ENCODE measurements at places on chromosomes 7 and 10. TPM values are rescaled to one million over a fixed set of nuclear protein-coding genes. Genes with fewer than 3 reads are reported as not detected.

Gene CALHM3
- 0.30 TPM for total RNA-seq

Gene TACR2
- total RNA-seq: 1.9 TPM

Gene MNX1
- 0.22 TPM for total RNA-seq

Gene CALHM1
- total RNA-seq: 0.61 TPM

Gene ZNF239
- 4.7 TPM for total RNA-seq

Gene THSD7A
- total RNA-seq: not detected

Gene CTAGE15
- not detected for total RNA-seq

Gene HKDC1
- total RNA-seq: not detected

Gene ZDHHC6
- 20.9 TPM for total RNA-seq

DNA sequence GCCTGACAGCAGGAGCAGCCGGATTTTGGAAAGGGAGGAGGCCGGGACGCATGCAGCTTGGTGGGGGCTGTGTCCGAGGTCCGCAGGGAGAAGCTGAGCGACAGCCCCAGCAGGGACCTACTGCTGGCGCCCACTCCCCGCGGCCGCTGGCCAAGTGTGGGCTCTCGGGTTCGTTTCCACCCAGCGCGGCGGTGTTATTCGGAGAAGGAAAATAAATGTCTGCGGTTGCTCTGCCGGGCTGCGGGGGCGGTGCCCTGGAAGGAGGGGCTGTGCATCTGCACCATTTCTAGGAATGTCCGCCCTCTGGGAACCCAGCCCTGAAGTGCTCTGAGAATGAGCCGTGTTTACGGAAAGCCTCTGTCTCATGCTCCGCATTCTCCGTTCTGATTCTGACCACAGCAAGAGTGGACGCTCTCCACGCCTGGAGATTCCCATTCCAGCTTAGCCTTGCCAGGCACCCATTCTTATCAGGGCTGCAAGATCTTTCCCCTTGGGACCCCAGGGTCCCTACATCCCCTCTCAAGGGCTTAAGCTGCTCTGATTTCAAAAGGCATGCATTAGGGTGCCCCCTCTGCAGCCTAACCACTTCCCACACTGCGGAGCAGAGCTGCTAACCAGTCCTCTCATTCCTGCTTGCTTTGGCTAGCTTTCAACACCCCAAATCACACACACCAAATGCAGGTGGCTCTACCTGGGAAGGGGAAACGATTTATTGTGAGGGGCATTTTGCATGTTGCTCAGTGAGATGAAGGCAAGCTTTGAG is 256.6 kb upstream of the GLI3 start:
- no peak overlapping the region for H3K4me3 ChIP-seq
- H3K27me3 ChIP-seq: no peaks in the 10 kb centered on the region
- H3K36me3 ChIP-seq: no peaks in the 10 kb centered on the region
- no peak overlapping the region for H3K27ac ChIP-seq
- H3K4me1 ChIP-seq: no peaks in the 10 kb centered on the region

DNA sequence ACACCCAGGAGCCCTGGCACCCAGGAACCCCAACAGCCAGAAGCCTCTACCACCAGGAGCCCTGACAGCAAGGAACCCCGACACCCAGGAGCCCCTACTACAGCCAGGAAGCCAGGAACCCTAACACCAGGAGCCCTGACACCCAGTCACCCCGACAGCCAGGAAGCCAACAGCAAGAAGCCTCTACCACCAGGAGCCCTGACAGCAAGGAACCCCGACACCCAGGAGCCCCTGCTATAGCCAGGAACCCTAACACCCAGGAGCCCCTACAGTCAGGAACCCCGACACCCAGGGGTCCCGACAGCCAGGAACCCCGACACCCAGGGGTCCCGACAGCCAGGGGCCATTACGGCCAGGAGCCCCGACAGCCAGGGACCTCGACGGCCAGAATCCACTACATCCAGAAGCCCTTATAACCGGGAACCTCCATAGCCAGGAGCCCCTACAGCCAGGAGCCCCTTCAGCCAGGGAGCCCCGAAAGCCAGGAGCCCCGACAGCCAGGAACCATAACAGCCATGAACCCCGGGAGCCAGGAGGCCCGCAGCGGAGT is 440 bp upstream of the GLRX3 start:
- peaks cover 8% of the 10 kb centered on the region for H3K36me3 ChIP-seq
- no peak for DNase-seq
- H3K27ac ChIP-seq: no peak overlapping the region
- H3K4me3 ChIP-seq: peak overlapping the region; percentile 99

DNA sequence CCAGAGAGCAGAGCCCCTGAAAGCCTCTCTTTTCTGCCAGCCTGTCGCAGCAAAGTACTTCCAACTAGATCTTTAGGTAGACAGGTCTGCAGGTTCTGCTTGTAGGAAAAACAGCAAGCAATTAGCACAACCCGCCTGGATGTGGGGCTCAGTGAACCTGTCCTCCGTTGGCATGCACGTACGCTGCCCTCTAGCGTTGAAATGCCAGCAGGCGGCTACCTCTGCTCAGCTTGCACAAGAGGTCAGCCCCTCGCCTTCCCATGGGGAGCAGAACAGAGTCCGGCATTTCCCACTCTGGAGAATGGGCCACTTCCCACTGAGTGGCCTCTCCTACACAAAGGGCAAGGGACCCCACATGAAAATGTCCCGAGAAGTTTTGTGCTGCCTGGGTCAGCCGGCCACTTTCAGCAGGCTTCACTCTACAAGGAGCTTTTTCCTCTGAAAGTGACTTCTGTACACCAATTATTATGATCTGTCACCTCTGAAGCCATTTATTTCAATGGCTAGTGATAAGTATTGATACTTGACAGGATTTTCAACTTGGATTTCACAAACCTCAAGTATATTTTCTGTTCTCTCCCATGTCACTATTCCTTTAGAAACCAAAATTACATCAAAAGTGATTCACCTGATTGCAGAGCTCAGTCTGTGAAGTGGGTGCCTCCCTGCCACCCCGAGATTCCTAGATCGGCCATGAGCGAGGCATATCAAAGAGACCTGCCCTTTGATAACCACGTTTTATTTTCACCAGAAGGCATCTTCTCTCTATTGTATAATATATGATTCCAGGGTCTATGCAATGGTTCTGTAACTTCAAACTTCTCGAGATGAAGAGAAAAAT is 56.7 kb downstream of the JCAD start:
- peak; percentile 86 for DNase-seq
- H3K36me3 ChIP-seq: no peaks in the 10 kb centered on the region
- H3K27me3 ChIP-seq: no peaks in the 10 kb centered on the region
- H3K4me1 ChIP-seq: no peaks in the 10 kb centered on the region
- no peak overlapping the region for H3K27ac ChIP-seq

Gene TMEM26
- not detected for total RNA-seq

DNA sequence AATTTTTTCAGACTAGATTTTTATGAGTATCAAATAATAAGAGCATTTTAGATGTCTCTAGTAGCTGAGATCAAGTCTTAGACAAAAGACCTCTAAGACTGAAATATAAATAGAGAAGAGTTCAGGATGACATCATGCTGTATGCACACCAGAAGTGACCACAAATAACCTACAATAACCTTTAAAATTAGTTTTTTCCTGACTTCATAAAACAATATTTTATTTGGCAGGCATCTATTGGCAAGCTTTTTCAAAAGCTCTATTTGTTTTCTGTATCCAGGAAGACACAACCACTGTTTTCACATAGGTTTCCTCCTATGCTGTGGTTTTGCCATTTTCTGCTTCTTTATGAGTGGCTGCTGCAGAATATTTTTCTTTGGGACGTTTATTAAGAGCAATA is 359.1 kb downstream of the CRPPA start:
- H3K4me1 ChIP-seq: no peaks in the 10 kb centered on the region
- H3K27ac ChIP-seq: no peak overlapping the region
- H3K36me3 ChIP-seq: no peaks in the 10 kb centered on the region
- no peak overlapping the region for H3K4me3 ChIP-seq

- H3K36me3 ChIP-seq: peaks cover 7% of the 10 kb centered on the region
- peak; percentile 77 for DNase-seq
Observed at GRCh38 chr7:101865031-101865430, 47.6 kb downstream of the CUX1 start.

Gene SHOC2
- 30.8 TPM for total RNA-seq

- no peak for DNase-seq
- H3K4me1 ChIP-seq: peaks cover 34% of the 10 kb centered on the region
- no peaks in the 10 kb centered on the region for H3K27me3 ChIP-seq
Observed at GRCh38 chr10:35129185-35129674, 2.6 kb downstream of the CREM start.

Gene NKX1-2
- total RNA-seq: not detected

DNA sequence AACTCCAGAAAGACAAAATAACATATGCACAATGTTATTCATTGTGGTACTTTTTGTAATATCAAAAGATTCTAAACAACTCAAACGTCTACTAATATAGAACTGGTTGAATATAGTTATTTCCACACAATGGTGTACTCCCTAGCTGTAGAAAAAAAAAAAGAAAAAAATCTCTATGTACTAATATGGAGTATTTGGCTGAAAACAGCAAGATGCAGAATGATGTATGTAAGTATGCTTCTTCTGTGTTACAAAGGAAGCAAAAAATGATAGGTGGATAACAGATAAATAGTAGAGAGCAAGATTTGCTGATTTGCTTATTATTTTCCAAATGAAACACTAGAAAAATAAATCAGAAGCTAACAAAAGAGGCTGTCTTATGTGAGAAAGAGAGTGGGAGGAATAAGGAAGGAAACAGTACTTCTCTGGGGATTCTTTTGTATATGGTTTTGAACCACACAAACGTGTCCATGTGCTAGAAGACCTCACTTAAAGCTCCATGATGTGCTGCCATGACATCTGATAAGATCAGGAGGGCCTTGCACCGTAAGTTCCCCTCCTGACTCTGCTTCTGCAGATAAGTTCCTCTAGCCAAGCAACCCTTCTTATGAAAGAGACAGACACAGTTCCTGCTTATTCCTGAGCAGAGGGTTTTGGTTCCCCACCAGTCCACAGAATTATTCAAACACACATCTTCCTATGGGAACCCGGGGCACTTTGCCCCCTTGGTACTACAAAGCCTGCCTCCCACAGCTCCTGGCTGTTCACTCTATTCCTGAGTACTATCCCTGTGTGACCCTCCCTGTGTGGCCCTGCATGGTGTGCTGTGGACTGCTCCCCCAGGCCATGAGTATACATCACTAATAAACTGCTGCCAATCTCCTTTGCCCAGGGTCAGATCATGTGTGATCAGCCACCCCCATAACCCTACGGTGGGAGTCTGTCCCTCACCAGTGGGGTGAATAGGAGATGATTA is 159.1 kb downstream of the CCDC71L start:
- H3K27ac ChIP-seq: no peak overlapping the region
- H3K4me1 ChIP-seq: no peaks in the 10 kb centered on the region
- H3K36me3 ChIP-seq: no peaks in the 10 kb centered on the region

Gene SYT15
- total RNA-seq: 0.60 TPM

Measured in Karpas-422 (cell line).